Vagina (tissue), 2 donors: ENCODE measurements at places on chromosomes 7 and 10.

- no peak for DNase-seq
Measured at GRCh38 chr10:30403494-30403893, 30.5 kb upstream of the MAP3K8 start.

DNA sequence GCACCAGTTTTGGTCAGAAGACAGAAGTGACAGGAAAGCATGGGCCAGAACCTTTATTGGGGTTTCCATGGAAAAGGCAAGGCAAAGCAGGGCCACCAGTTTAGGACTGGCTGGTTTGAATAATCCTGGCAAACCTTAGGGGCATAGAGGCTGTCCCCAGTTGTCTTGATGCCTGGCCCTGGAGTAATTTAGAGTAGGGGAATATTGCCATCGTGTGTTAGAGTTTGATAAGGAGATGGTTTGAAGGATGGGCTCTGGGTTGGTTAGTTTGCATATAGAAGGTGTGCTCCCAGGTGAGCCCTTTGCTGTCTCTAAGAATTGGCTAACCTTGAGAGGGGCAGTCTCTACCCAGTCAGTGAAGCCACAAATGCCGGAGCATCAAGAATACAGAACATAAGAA, 79.6 kb downstream of the ZNF777 start:
- no peak for DNase-seq

DNA sequence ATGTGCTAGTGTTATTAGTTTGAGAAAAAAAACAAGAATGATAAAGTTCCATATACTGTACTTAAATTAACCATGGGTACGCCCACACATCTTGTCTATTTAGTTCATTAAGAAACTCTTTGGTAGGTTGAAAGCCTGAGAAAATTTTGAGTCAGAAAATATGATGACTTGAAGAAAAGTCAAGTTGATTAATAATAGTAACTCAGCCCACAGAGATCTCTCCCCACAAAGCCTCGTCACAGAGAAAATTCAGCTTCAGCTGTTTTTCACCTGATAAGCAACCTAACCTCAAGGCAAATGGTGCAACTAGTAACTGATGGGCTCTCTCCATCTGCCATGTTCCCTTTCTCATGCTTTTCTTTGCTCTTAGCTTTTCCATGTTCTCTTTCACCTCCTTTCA, 1021.6 kb downstream of the GATA3 start:
- DNase-seq: no peak

DNA sequence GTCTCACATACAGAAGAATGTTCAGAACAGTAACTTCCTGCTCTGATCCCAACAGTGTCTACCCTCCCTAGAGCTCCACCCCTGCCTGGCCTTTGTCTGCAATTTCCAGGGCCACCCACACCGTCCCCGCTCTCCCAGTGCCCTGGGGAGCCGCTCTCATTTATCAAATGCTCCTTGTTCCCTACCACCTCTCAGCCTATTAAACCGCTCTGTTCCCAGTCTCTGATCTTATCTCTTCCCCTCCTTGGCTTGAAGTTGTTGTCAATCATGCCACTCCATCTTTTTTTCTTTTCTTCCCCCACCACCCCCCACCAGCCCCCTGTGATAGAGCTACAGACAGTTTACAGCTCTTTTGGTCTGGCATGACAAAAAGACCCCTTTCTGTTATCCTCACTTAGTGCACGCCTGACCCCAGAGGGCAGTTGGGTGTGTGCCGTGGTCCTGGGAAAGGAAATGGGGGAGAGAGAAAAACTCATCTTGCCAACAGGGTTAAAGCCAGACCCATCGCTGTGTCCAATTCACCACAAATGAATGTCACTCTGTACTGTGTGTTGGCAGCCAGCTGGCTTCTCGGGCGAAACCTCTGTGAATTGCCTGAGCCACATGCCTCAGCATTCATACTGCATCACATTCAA, 28.8 kb upstream of the HECTD2 start:
- DNase-seq: no peak

- no peak for DNase-seq
Measured at GRCh38 chr7:25988640-25989039, 163.4 kb upstream of the NFE2L3 start.

DNA sequence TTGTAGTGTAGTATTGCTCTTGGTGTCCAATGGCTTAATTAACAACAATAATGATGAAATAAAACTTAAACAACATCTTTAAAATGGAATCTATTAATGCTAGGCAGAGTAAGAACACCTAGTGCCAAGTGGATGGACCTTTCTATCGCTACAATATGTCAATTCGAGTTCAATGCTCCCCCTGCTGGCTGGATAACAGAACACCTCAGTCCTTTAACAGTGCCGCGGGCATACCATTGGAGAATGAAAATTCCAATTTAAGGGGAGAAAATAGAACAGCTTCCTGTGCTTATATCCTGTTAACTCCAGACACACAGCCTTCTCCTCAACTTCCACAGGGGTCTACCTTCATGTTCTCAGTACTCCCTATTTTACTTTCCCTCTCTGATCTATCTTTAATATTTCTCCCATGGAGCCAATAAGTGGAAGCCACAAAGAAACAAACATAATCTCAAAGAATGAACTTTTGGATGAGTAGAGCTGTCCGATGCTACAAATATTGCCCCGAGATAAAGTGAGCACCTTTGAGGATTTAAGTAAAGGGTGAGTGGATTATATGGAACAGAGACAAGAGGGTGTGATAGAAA, 41.4 kb downstream of the COL1A2 start:
- DNase-seq: no peak

GRCh38 chr10:132585732-132586722, 48.4 kb downstream of the INPP5A start:
- no peak for DNase-seq

GRCh38 chr10:11093771-11094736, 76.4 kb downstream of the CELF2 start:
- DNase-seq: no peak

DNA sequence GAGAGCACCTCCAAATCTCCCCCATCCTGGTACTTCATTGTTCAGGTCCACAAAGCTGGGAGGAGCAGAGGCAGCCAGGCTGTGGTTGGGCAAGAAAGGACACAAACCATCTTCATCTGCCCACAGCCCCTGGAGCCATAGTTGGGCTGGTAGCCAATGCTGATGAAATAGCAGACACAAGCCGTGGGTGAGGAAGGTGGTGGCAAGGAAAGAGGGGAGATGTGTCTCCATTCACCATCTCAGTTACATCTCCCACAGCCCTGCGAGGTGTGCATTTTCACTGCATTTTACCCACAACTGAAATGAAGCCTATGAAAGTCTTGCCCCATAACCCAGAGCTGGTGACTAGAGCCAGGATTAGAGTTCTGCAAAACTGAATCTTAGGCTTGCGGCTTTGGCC, 35.0 kb downstream of the PIK3AP1 start:
- no peak for DNase-seq

DNA sequence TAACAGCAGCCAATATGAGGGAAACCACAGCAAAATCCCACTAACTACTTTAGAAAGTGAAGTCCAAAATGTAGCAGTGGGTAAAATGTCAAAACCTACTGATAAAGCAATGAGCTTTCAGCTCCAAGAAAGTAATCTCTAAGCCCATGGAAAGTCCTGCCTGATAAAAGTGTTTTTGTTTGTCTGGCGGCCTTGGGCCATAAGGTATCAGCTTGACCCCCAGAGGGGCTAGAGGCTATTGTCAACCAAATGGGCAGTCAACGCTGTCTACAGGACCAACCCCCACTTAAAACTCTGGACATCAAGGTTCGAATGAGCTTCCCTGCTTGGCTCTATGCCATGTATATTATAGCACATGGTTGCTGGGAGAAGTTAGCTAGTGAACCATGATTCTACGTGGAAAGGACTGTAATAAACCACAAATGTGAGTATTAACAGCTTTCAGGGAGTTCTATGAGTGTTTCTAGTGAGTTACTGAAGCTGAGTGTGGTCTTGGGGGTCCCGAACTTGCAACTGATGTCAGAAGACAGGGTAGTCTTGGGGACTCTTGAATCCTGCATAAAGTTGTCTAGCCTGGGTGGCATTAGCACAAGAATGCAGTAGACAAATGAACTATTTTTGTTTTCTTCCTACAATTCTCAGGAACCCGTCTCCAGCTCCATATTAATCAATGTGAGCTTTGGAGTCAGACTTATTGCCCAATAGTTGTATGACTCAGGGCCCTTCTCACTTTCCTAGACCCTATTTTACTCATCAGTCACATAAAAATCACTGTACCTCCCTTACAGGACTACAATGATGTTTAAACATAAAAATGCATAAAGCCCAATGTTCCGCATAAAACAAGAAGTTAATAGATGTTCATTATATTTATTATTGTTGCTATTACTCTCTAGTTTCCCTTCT, 164.9 kb downstream of the DGKI start:
- no peak for DNase-seq

DNA sequence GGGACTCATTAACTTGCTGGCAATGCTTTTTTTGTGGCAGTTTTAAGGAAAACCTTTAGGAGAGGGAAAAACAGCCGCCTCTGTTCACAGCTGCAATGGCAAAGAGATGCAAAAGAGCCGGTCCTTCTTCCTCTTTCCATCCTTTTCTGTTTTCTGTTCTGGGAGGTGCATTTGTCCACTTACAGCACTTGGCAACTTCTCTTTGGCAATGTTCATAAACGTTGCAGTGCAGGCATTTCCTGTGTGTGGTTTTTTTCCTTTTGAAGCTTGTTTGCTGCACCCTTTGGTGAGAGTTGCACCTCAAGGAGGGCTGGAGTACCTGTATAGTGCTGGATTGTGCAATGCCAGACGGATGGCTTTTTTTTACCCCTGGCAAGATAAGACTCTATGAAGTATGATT, 53.9 kb upstream of the HABP2 start:
- no peak for DNase-seq

DNA sequence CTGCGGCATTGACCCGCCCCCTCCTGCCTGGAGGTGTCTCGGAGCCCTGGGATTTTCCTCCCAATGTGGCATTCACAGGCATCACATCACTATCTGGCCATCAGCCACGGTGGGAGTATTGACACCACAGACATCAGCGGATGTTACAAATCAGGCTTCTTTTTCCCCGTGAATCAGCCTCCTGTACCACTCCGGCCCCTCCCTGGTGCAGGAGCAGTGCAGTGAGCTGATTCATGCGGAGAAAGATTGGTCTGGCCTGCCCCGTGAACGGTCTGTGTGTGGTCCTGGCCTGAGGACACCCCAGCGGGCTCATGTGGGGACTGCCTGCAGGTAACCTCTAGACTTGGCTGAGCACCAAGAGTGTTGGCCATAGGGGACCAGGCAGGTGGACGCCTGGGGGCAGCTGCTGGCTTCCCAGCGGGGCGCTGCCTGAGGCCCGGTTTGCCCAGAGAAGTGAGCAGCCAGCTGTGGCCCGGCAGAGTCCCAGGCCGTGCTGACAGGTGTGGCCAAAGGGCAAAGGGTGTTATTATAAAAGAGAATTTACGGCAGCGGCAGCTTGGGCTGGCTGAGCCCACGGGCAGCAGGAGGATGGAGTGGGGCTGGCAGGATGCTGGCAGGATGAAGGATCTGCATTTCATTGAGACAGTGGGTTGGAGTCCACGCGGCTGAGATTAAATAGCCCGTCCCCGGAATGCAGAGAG, 32.1 kb upstream of the GNA12 start:
- DNase-seq: no peak

GRCh38 chr10:124283949-124284250, 134.8 kb downstream of the OAT start:
- DNase-seq: no peak

DNA sequence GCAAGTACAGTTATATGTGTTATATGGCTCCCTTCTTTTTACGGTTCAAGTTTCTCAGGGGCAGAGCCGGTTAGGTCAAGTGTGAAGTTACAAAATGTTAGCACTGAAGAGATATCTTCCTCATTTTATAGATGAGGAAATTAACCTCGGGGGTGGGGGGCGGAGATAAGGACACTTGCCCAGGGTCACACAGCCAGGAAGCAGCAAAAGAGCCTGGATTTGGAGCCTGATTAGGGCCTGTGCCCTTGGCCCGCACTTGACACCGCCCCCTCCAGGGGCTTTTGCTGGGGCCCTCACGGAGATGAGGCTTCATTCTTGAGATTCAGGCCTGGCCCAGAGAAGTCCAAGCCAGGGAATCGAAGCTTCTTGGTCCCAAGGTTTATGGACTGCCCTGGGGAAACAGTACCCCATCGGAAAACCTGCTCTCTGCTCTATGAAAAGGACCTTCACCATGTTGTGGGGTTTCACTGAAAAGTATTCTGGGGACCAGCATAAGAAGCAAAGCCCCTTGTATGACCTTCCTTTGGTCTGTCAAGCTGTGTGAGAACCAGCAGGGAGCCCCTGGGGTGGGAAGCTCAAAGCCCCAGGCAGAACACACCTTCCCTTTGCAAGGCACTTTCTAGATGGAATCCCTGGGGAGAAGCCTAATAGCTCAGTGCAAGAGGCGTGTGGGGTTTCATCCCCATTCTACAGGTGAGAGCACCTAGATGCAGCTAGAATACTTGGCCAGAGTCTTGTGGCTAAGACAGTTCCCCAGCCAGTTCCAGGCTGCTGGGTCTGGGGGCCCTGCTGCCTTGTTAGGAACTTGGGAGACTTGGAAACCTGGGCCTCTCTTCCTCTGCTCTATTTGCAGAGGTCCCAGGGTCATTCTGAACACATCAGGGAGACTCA, 21.9 kb downstream of the UNC5B start:
- no peak for DNase-seq

- DNase-seq: no peak
Measured at GRCh38 chr7:70624500-70625103, 507.3 kb upstream of the GALNT17 start.

GRCh38 chr10:81828251-81828650, 46.7 kb upstream of the NRG3 start:
- DNase-seq: no peak

DNA sequence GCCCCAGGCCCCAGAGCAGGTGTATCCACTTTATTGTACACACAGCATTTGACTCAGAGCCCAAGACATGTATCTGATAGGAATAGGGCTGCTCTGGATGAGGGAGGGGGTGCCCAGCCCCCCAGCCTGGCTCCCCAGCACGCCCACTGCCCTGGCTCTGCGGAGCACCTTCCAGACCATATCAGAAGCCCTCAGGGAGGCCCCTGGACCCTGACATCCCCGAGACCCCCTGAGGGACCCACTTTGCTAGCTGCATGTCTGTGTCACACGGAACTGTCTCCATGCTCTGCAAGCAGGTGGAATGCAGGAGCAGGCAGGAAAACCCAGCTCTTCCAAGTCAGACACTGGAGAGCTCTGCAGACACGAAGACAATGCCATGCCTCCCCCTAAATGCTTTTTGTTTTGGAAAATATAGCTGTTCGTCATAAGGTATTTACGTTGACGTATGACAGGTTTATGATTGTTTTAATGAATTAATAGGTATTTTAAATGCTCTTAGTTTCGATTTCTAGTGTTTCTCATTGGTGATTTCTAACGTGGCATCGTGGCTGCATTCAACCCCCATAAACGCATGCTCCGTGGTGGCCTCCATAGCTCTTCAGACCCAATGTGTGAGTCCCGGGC, 92.8 kb upstream of the INSIG1 start:
- no peak for DNase-seq

- DNase-seq: no peak
Measured at GRCh38 chr7:67493366-67493765, 496.7 kb downstream of the TYW1 start.

DNA sequence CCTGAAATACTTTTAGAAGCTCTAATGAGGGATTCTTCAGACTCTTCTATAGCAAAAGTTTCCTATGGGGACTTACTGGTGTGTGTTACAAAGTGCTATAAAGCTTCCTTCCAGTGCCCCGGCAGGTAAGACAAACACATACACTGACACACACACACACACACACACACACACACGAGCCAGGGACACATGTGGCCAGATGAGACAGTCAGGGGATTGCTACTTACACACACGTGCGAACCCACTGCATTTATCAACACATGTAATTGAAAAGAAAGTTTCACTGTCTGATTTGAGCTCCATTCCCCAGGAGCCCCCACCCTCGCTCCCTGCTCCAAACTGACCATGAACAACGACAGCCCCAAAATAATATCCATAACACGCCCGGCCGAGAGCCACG, 119.8 kb downstream of the PRPF18 start:
- DNase-seq: no peak

- no peak for DNase-seq
Measured at GRCh38 chr7:100888988-100889750, at the start of gene UFSP1. Gene UFSP1, minus strand, starts transcription at chr7:100889715. Its CDS starts 444 bp downstream, at chr7:100889271.
